ENCODE measurements at places on chromosomes 5 and 9.

DNA sequence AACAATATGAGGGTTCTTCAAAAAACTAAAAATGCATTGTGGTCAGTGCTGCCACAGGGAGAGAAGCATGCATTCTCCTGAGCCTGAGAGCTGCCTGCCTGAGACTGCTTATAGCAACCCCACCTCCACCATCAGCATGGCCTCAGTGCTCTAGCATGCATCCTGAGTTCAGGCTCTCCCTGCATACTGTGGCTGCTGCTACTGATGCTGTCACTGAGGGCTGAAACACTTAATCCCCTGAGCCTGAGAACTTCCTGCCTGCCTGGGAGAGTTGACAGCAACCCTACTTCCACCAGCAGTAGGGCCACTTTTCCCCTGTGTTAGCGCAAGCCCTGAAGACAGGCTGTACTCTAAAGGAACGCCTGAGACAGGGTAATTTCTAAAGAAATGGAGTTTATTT lies 206.0 kb downstream of the FBXO4 start:
- DNase-seq: no peak

GRCh38 chr5:14557791-14558415 lies 23.7 kb upstream of the OTULINL start:
- DNase-seq: no peak

- DNase-seq: no peak
Observed at GRCh38 chr5:175059687-175060211, 335.4 kb downstream of the MSX2 start.

DNA sequence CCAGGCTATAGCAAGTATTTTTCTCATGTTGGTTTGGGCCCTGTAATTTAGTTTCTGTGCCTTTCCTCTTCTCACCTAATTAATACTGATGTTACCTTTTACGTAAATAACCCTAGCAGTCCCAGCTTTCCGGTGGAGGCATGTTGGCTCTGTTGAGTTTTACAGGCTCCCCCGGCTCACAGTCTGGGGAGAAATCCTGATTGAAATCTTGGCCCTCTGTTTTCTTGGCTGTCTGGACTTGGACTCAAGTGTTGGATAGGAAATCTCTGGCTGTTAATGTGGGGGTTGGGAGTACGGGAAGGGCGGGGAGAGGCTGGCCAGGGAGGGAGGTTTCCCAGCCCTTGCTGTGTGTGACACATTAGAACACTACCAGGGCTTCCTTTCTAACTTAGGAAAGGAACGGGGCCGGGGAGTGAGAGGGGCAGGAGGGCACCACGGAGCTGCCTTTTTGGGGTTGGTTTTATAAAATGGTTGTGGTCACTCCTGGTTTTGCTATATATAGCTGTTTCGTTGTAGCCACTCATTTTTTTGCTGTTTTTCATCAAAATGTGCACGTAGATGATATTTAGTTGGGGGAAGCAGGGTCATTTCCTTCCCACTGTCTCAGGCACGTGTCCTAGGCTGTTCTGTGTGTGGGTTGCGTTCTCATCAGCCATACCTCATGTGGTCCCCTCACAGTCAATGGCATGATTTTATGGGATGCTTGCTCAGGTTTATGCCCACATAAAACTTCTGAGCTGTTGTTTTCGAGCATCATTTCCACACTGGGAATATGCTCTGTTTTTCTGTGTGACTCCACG lies 11.0 kb downstream of the TRIO start:
- DNase-seq: peak; percentile 46
